ENCODE measurements at places on chromosomes 7 and 10.

- DNase-seq, result no peak
Observed at GRCh38 chr7:42756841-42757240, 155.0 kb downstream of the C7orf25 start.

GRCh38 chr7:13286916-13287315 is 599.5 kb downstream of the ARL4A start:
- no peak for DNase-seq

- DNase-seq, result no peak
Observed at GRCh38 chr7:99648843-99649242, 31.0 kb downstream of the CYP3A5 start.

DNA sequence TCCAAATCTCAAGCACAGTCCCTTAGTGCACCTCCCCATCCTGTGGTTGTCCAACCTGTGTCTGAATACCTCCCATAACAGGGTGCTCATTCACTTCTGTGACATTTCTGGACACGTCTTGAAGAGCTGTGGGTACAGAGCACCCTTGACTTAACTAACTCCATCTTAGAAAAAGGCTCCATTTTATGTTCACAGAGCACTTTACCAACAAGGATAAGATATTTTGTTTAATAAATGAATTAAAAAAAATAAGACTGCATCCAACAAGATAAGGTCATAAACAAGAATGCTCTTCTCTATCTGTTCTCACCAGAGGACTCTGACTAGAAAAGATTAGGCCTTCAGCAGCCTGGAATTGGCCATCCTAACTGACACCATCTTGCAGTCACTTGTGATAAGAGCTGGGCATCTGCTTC is 335.2 kb upstream of the ZNF32 start:
- DNase-seq, result no peak

- DNase-seq, result no peak
Observed at GRCh38 chr7:22666732-22667131, 60.3 kb upstream of the IL6 start.

DNA sequence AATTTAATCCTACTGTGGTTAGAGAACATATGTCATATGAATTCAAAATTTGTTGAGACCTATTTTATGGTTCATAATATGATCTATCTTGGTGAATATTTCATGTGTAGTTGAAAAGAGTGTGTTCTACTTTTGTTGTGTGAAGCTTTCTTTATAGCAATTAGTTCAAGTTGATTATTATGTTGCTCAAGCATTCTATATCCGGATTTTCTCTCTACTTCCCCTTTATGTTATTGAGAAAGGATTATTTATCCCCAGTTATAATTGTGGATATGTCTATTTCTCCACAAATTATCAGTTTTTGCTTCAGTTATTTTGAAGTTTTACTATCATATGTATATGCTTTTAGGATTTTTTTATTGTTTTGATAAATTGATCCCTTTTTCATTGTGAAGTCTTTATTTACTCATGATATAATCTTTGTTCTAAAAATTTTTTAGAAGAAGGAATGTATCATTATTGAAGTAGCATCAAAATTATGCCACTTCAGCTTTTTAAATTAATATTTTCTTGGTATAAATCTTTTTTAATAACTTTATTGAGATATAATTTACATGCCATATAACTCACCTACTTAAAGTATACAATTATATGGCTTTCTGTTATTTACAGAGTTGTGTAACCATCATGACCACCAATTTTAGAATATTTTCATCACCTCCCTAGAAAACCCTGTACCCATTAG is 12.0 kb upstream of the MEST start:
- DNase-seq, result no peak

- no peak for DNase-seq
Observed at GRCh38 chr7:45543473-45543872, 30.7 kb upstream of the ADCY1 start.

DNA sequence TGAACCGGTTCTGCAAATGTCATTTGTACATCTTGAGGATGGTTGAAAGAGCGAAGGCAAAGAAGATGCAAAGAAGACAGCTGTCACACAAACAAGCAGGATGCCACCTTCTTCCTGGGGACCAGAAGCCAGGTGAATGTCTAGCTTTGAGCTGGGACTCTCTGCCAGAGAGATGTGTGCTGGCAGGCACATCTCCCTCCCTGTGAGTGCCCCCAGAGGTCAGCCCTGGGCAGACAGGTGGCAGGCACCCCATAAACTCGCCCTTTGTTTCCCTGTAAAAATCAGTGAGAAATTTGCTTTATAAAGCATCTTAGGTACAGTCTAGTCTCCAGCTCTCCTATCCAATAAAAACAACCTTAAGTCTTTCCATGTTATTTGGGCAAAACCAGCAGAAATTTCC is 2.6 kb upstream of the TCERG1L start:
- DNase-seq, result no peak

DNA sequence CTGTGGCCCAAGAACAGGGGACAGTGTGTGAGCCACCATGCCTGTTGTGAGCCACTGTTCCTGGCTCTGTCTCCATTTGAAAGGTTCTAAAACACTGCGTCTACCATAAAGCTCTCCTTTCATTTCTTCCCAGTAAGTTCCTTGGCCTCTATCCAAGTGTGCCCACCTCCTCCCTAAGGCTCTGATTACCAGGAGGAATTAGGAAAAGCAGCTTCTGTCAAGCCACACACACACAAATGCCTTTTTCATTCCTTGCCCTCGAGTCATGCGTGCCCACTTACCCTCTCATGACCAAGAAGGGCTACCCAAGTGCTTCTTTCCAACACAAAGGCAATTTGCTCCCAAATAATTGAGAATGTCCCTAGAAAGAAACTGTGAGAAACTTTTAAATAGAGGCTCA is 70.8 kb upstream of the PARD3 start:
- DNase-seq, result no peak

- DNase-seq, result no peak
Observed at GRCh38 chr7:55515569-55516279, 56.6 kb downstream of the VOPP1 start.

DNA sequence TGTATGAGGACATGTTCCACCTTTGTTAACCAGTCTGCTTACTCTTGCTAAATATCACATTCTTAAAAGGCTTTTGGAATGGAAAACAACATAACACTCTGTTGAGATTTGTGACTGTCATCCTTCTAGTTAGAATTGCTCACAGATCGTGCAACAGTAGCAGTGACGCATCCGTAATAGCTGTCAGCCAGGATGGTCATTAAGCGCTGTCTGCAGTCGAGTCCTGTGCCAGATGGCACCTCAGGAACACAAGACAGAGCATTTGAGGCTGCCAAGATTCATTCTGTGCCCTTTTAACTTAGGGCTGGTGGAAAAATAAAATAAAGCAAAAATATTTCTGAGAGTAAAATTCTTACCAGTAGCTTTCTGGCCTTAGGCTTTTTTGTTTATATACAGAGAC is 348.6 kb downstream of the ANKRD7 start:
- no peak for DNase-seq

DNA sequence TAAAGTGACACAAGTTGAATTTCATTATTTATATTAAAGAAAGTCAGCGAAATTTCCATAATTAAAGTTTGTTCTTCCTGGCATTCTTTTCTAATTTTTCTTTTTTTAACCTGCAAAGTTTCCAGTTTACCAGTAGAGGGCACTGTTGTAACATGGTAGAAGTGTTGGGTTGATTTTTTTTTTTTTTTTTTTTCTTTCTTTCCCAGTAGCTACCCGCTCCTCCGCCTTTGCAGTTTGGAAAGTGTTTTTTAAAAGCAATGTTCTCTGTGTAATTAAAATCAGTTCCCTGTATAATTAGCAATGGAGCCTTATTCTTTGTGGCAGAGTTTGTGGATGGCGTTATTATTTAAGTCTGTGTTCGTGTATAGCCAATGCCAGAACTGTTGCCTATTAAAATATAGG is 53.7 kb downstream of the TAF3 start:
- no peak for DNase-seq

DNA sequence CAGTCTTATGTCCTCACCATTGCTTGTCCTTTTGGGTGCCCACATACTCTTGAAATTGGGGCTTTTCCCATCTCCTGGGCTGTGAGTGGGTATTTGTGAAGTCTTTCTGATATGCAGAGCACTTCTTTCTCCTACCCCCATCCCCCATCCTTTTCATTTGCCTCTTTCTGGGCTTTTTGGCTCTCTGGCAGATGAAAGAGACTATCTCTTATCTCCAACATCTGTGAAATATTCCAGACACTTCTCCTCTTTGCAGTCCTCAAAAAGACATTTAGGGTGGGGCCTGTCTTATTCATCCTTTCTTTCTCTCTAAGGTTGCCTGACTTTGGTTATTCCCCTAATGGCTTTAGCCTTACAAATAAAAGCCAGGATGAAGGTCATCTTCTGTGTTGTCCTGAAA is 462.2 kb upstream of the MKI67 start:
- no peak for DNase-seq

- DNase-seq, result no peak
Observed at GRCh38 chr7:85464042-85464651, 277.3 kb upstream of the SEMA3D start.

DNA sequence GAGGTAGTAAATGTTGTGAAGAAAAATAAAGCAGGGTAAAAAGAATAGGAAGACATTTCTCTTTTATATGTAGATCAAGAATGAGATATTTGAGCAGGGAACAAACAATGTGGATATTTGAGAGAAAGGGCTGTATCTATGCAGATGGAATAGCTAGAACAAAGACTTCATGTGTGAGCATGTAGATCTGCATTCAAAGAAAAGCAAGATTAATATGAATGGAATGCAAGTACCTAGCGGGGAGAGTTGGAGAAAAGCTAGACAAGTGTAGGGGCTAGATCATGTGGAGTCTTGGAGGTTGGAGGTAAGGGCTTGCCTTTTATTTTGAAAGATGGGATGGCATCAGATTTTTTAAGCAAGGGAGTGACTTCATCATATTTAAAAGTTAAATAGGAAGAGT is 27.1 kb downstream of the SHOC2 start:
- DNase-seq, result no peak

DNA sequence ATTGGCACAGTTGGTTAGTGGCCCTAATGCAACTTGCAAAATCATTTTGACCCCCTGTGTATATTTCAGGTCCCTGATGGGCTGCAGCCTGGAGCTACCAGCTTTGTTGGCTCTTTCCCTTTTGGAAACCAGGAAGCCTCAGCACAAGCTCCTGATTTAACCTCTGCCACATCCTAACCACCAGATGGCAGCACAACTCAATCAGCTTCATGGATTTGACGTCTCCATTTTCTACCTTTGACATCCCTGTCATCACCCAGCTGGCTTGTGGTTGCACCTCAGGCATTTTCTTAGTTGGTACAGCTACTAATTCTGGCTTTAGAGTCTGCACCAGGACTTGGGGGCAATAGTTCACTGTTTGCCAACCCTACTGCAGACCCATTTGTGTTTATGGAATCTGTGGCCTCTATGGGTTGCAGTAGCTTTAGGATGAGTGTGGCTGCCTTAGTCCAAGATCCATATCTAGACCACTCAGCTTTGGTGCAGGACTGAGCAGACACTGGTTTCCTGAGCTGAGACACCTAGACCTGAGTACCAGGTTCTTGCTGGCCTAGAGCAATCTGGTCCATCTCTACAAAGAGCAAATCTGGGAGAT is 456.2 kb downstream of the REEP3 start:
- peak; percentile 63 for DNase-seq

- no peak for DNase-seq
Observed at GRCh38 chr10:126854726-126855495, 50.3 kb upstream of the DOCK1 start.

- DNase-seq, result no peak
Observed at GRCh38 chr7:97798046-97799019, 66.4 kb downstream of the TAC1 start.

DNA sequence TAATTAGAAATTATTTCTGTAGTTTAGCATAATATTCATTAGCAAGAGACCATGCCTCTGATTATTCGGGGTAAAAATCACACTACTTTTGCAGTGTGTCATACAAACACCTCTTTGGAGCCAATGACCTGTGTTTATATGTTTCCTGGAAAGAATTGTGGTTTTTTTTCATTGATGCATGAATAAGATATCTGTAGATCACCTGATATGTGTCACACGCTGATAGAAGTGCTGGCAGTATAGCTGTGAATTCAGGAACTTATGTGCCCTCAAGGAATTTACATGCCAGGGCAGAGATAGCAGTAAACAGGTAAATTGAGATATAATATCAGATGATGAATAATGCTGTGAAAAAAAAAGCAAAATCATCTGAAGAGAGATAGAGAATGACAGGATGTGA is 118.2 kb downstream of the VPS50 start:
- no peak for DNase-seq

DNA sequence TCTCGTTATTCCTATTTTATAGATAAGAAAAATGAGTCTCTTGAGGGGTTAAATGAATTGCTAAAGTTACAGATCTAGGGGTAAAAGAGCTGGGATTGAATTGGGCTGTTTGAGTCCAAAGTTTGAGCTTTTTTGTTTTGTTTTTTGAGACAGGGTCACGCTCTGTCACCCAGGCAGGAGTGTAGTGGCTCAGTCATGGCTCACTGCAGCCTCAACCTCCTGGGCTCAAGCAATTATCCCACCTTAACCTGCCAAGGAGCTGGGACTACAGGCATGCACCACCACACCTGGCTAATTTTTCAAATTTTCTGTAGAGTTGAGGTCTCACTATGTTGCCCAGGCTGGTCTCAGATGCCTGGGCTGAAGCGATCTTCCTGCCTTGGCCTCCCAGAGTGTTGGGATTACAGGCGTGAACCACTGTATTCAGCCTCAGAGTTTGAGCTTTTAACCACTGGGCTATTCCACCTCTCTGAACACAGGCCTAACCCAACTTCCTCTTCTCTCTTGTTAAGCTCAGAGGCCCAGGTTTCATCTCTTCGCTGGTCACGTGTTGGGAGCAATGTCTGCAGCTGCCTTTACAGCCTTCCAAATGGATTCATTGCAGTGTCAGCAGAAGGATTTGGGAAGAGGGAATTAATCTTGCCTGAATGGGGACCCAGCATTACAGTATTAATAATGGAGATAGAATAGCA is 8.0 kb downstream of the SUFU start:
- DNase-seq, result no peak

GRCh38 chr7:10239695-10240345 is 733.9 kb upstream of the PHF14 start:
- DNase-seq, result no peak
